Calu3 (cell line): ENCODE measurements at places on chromosomes 1 and 21.

- no peak for DNase-seq
Measured at GRCh38 chr1:169949139-169949538, 55.4 kb upstream of the SCYL3 start.

DNA sequence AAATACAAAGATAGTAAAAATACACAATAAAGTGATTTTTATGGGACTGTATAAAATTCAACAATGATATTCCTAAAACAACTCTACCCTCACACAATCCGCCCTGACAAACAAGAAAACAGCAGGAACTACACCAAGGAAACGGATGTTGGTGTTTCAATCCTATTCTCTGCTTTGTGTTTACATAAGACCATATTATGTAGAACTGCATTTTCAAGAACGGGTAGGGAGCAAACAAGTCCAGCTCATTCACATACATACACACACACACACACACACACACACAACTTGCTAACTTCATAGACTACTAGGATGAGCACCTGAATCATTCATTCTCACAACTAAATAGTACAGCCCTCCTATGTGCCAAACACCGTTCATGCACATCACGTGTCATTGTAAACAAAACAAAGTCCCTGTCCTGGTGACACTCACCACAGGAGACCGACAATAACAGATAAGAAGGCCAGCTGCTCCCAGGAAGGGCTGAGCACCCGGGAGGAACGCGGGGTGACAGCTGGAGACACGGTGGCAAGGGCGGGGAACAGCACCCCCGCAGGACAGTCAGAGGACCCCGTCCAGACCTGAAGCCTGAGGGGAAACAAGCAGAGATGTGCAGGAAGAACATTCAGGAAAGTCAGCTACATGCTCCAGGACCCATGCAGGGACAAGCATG lies 43.0 kb downstream of the NPHP4 start:
- DNase-seq, result no peak

- no peak for DNase-seq
Measured at GRCh38 chr1:164755690-164756089, 196.7 kb downstream of the PBX1 start.

- DNase-seq, result no peak
Measured at GRCh38 chr1:95122151-95122697, 5.1 kb downstream of the TLCD4 start.

GRCh38 chr1:159469921-159470533 lies 30.5 kb downstream of the OR10J1 start:
- no peak for DNase-seq

GRCh38 chr1:25914074-25914995 lies 8.1 kb upstream of the STMN1 start:
- no peak for DNase-seq

DNA sequence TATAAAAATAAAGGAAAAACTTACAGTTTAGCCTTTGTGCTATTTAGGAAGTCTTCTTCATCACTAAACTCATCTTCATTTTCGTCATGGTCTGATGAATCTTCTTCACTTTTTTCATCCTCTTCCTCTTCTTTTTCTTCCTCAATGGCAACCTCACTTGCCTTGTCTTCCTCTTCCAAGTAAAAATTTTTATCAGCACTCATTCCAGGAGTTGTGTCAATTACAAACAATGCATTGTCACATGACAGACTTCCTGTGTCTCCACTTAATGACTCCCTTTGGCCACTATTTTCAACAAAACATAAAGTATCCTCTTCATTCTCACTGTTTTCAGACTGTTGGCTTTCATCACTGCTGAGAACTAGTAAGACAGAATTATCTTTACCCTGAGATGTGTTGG lies 2.8 kb downstream of the DNTTIP2 start:
- DNase-seq, result no peak

GRCh38 chr1:29372108-29372507 lies 135.8 kb downstream of the PTPRU start:
- no peak for DNase-seq

DNA sequence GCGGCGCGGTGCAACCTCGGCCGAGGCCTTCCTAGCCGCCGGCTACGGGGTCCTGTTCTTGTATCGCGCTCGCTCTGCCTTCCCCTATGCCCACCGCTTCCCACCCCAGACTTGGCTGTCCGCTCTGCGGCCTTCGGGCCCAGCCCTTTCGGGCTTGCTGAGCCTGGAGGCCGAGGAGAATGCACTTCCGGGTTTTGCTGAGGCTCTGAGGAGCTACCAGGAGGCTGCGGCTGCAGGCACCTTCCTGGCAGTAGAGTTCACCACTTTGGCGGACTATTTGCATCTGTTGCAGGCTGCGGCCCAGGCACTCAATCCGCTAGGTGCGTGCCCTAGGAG lies 379 bp downstream of the PPCS start:
- peak; percentile 48 for DNase-seq

DNA sequence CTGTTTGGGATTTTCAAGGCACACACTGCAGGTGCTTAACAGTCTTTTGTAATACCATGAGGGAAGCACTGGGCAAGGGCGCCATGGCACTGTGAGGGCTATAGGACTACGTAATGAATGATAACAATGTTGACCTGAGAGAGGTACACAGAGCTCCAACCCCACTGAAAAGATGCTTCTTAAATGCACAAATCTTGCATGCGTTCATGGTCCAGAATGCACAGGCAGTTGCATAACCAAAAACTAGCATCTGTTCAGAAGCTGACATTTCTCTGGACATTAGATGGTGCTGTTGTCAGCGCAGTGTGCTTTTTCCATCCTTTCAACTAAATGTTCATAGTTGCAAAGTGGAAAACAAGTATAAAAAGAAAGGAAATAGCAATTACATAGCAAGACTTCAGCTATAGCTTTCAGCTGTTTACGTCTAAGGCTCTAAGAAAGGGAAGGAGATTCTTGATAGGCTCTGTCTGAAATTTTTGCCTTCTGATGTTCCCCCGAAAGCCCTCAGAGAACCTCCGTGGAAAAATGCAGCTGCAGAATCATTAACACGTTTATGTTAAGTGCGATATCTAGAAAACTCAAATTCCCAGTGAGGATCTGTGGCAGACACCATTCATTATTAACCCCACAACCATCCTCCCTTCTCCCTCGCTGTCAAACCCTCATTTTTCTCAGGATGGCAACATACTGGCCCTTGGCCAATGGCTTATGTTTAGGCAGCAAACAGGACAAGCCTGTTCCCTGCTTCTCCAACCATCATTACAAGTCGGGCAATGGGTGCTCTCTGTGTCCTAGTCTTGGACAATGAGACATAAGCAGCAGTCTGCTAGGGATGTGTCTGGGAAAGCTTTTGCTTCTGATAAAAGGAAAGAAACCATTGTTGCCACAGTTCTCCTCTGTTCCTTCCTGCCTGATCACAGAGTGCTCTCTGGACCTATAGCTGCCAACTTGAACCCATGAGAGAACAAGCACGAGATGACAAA lies 8.2 kb upstream of the TARBP1 start:
- peak; percentile 48 for DNase-seq

DNA sequence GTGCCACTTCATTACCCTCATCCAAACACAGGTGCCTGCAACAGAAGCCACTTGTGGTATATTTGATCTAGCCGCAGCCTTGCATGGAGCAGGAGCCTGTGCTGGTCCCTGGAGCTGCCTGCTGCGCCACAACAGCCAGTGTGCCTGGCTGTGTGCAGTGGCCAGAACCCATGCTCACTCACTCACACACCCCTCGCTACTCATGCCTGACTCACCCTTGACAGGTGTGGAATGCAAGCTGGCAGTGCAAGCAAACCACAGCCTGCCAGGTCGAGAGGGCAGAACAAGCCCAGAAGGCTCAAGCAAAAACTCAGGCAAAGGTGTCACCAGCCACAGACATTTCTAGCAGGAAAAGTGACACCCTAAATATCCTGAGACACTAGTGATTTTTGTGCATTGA lies 1510.9 kb downstream of the KCNT2 start:
- peak; percentile 61 for DNase-seq

- DNase-seq, result peak; percentile 7
Measured at GRCh38 chr21:26790296-26790695, 54.9 kb downstream of the ADAMTS1 start.

GRCh38 chr1:59645893-59646292 lies 168.9 kb upstream of the HOOK1 start:
- no peak for DNase-seq

- DNase-seq, result no peak
Measured at GRCh38 chr1:87474098-87474497, 145.4 kb downstream of the LMO4 start.

DNA sequence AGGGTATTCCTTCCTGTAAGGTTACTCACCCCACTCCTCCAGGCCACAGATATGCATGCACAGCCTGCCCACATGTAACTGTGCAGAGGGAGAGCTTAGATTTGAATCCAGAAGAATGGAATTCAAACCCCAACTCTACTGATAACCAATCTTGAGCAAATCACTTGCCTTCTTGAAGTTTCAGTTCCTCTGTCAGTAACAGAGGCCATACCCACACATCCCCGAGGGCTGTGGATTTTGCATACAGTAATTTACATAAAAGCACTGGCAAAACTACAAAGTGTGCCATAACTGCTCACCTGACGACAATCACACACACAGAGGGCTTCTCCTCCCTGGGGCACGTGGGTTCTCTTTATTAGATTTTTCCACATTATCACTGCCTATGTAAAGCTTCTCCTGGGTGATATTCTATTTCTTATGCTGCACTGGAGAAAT lies 18.6 kb downstream of the CD247 start:
- no peak for DNase-seq

DNA sequence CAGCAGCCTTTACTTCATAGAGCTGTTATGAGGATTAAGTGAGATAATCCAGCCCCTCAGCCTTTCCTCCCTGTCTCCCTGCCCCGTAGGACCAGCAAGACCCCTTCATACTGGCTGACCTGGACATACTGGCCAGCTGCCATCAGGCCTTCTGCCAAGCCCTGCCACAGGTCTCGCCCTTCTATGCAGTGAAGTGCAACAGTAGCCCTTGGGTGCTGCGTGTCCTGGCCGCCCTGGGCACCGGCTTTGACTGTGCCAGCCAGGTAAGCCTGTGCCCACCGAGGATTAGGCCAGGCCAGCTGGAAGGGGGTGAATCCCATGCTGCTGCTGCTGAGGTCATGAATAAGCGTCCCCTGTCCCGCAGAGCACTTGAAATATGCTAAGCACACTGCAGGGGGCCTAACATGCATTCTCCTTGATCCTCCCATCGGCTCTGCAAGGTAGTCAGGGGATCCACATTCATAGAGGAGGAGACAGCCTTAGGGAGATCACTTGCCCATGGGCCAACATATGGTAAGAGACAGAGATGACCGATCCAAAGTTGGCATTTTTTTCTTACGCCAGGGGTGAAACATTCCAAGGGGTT lies 73.3 kb upstream of the TINAGL1 start:
- DNase-seq, result no peak

- no peak for DNase-seq
Measured at GRCh38 chr1:219413536-219413935, 199.4 kb downstream of the ZC3H11B start.

GRCh38 chr1:96520579-96520947 lies 201.0 kb upstream of the PTBP2 start:
- no peak for DNase-seq

DNA sequence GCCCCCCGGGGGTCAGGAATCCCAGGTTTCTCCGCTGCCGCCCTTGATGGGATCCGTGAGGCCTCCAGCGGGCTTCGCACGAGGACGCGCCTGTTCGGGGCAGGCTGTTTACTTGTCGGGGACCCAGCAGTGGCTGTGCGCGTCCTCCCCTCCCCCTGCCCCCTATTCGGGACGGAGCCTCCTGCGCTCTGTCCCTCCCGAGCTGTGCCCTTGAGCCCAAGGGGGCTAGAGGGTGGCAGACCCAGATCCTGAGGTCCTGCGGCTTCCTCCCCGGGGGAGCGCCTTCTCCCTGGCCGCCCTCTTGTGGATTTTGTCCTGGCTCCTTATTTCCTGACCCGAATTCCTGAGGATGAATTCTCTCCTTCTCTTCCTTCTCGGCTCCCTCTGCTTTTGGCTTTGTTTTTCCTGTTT lies 38.4 kb downstream of the PIK3CD start:
- DNase-seq, result no peak

DNA sequence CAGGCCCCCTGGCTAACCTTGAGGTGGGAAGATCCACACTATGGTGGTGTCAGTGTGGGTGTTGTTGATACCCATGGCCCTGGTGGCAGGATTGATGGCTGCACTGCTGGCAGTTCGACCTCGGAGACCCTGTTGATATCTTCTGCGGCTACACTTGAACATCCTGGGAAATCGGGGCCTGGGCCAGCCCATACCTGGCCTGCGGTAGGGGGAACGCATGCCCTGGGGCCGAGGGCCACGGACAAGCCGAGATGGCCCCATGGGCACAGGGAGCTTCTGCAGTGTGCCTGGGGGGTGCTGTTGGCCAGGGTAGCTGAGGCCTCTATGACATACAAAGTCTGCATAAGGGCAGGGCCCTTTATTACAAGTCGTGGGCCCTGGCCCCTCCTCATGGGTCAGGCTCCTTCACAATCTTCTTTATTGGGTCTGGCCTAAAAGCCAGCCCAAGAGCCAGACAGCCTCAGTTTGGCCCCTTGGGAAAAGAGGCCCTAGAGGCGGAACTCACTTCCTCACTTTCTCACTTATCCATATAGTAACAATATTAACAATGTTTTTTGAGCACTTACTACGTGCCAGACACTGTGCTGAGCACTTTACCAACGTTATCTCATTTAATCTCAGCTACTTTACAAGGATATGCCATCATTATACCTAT lies at the start of gene P3R3URF:
Gene P3R3URF, minus strand, starts transcription at position 278 of the 655 bp plus-strand sequence. Its CDS starts 17 bp downstream, at position 261.
- no peak for DNase-seq

DNA sequence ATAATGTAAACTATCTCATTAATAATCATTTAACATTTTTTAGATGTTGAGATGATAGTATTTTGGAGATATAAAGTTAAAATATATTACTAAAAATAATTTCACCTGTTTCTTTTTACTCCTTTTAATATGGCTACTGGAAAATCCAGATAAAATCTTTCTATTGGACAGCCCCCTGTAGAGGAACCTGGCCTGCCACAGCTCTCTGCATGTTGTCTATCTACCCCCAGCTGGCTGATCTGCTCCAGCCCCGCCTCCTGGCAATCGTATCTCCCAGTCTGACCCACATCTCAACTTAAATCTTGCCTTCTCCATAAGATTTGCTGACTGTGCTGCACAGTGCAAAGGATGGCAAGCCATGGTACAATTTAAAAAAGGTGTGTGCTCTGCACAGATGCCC lies 182.8 kb downstream of the SIPA1L2 start:
- no peak for DNase-seq

- no peak for DNase-seq
Measured at GRCh38 chr1:82901118-82901517, 1097.8 kb downstream of the TTLL7 start.

DNA sequence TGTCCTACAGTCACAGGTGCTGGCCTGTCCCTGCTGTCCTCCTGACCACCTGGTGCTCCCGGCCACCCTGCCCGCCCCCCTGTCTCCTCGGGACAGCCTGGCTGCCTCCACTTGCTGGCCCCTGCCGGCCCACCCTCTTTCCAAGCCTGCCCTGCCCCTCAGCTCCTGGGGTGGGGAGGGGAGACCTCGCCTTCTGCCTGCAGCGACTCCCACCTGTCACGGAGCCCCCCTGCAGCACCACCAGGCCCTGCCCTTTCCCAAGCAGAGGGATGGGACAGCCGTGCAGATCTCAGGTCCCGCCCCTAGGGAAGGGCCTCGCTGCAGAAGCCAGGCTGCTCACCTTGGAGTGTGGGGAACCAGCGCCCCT lies 7.5 kb downstream of the LRRC3 start:
- DNase-seq, result no peak

GRCh38 chr1:15803380-15803779 lies 4.1 kb downstream of the UQCRHL start:
- no peak for DNase-seq

GRCh38 chr1:69171248-69171647 lies 396.5 kb upstream of the LRRC7 start:
- no peak for DNase-seq
